ENCODE measurements at places on chromosomes 11 and 22. TPM values are rescaled to one million over a fixed set of nuclear protein-coding genes. Genes with fewer than 3 reads are reported as not detected.

Gene CHST1
- 0.65 TPM for total RNA-seq

Gene SPTBN2
- 33.5 TPM for total RNA-seq

Gene YPEL1
- total RNA-seq = 5.8 TPM

Gene CCDC188
- total RNA-seq = not detected

Gene UBQLNL
- total RNA-seq = 0.22 TPM

Gene VSIG2
- total RNA-seq = 0.68 TPM

Measured in right lobe of liver (tissue), 6 donors.